ENCODE measurements at places on chromosomes 7 and 10. TPM values are rescaled to one million over a fixed set of nuclear protein-coding genes. Genes with fewer than 3 reads are reported as not detected.
A peak's percentile ranks its signal among the peaks of the same experiment; 100 is the strongest.

BUD31 gene
- total RNA-seq = 69.8 TPM

CDHR3 gene
- 31.5 TPM for total RNA-seq

GRCh38 chr7:84668116-84668515, 473.5 kb upstream of the SEMA3A start:
- no peak for DNase-seq
- H3K4me1 ChIP-seq = no peaks in the 10 kb centered on the region
- no peak overlapping the region for H3K27ac ChIP-seq
- H3K4me3 ChIP-seq = no peak overlapping the region
- no peaks in the 10 kb centered on the region for H3K36me3 ChIP-seq

CLDN12 gene
- 21.9 TPM for total RNA-seq

DNA sequence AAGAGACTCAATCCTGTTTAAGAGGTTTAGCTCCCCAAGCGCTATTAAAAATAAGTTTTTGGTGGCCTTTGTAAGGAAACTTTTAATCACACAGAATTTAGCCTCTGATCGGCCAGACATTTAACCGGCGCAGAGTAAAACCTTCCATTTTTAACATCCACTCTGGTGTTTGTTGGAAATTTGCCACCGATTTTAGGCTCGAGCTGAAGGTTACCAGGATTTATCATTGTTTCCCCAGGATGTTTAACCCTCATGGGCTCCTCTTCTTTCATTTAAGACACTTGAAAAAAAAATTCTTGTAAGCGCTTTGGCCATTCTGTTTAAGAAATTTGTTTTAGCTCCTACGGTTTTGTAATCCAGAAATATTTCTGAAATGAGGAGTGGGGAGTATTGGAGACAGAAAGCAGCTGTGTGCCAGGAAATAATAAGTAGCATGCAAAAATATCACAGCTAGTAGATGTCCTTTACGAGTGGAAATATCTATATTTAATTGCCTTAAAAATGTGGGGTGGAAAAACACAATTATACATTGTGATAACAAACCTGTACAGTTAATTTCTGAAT, 3.4 kb downstream of the NEUROD6 start:
- H3K4me3 ChIP-seq = no peak overlapping the region
- H3K36me3 ChIP-seq = no peaks in the 10 kb centered on the region
- DNase-seq = no peak
- H3K4me1 ChIP-seq = peaks cover 13% of the 10 kb centered on the region

- peaks cover 28% of the 10 kb centered on the region for H3K4me1 ChIP-seq
- DNase-seq = no peak
- no peaks in the 10 kb centered on the region for H3K36me3 ChIP-seq
- no peaks in the 10 kb centered on the region for H3K27me3 ChIP-seq
- H3K4me3 ChIP-seq = no peak overlapping the region
Observed at GRCh38 chr10:77350134-77350533, 287.5 kb downstream of the KCNMA1 start.

FFAR4 gene
- 0.34 TPM for total RNA-seq

DNA sequence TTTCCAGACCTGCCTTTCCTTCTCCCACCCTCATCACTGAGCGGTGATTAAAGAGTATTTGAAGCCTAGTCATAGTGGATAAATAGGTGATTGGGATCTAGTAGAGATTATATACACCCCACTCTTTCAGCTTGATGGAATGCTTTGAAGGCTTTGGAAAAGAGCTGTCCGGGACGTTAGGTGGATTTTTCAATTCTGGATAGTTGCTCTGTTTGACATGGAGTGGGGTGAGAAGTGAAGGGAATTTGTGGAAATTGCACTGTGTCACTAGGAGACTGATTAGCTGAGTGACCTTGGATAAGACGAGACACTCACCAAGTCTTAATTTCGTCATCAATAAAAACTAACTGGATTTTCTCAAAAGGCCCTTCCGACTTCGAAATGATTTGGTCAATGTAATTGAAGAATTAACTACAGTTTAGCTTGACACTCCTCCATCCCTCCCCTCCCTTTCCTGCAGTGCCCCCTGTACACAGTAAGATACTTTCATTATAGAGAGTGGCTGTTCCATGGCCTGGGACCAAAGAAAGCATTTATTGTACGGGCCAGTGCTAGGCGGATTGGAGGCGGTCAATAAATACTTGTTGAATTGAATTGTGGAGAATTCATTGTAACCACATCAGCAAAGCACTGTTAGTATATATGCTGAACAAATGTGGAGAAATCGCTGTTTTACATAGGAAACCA, 962 bp downstream of the ZKSCAN1 start:
- peaks cover 51% of the 10 kb centered on the region for H3K4me1 ChIP-seq
- peak overlapping the region; percentile 97 for H3K27ac ChIP-seq
- H3K4me3 ChIP-seq = peak overlapping the region; percentile 90
- DNase-seq = no peak
- no peaks in the 10 kb centered on the region for H3K27me3 ChIP-seq

DNA sequence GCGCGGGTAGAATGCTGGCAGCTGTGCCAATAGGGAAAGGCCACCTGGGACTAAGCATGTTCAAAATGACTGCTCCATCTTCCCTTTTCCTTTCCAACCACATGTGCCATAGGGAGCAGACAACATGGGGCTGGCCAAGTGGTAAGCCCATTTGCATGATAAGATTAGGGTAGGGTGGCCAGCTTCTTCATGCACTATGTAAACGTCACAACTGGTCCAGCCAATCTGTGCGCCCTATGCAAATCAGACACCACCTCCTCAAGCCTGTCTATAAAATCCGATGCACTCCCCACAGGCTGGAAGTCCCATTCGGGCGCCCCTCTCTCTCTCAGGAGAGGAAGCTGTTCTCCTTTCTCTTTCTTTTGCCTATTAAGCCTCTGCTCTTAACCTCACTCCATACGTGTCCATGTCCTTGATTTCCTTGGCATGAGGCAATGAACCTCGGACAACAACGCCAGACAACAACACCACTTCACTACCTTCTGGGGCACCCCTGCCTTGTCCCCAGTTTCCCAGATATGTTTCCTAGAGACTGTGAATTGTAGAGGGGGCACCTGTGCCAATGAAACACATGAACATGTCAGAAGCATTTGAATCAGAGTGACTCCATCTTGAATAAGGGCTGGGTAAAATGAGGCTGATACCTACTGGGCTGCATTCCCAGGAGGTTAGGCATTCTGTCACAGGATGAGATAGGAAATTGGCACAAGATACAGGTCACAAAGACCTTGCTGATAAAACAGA, 19.1 kb upstream of the EXOC6 start:
- H3K27ac ChIP-seq = no peak overlapping the region
- peak; percentile 50 for DNase-seq
- H3K4me3 ChIP-seq = no peak overlapping the region

DNA sequence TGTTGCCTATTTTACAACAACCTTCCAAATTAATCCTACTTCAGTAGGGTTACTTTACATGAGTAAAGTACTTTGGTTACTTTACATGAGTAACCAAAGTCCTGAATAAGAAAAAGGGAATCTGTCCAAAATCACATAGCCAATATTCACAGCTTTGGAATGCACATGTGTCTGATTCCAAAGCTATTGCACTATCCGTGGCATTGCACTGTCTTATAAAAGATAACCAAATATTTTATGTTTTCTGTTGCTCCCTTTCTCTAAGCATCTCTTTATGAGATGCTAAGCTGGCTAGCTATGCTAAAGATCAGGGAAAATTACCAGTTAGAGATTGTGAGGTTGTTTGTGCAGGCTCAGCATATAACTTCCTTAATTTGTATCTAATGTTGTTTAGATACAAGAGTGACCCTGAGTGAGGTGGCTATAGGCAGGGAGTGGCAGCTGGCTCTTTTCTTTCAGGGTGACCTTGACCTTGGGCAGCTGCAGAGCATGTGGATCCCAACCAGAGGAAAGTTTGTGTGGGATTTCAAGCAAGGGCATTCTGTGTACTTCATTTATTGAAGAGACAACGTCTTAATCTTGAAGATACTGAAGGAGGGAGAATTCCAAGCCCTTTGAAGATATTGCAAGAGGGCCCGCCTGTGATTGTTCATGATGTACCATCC, 366.1 kb upstream of the ANKRD30A start:
- H3K4me3 ChIP-seq = no peak overlapping the region
- H3K36me3 ChIP-seq = no peaks in the 10 kb centered on the region
- H3K27ac ChIP-seq = no peak overlapping the region
- H3K4me1 ChIP-seq = peaks cover 6% of the 10 kb centered on the region

GRCh38 chr7:129454249-129454551, 20.0 kb downstream of the STRIP2 start:
- no peaks in the 10 kb centered on the region for H3K27me3 ChIP-seq
- no peak overlapping the region for H3K4me3 ChIP-seq
- H3K27ac ChIP-seq = no peak overlapping the region
- no peaks in the 10 kb centered on the region for H3K36me3 ChIP-seq
- no peaks in the 10 kb centered on the region for H3K4me1 ChIP-seq

DNA sequence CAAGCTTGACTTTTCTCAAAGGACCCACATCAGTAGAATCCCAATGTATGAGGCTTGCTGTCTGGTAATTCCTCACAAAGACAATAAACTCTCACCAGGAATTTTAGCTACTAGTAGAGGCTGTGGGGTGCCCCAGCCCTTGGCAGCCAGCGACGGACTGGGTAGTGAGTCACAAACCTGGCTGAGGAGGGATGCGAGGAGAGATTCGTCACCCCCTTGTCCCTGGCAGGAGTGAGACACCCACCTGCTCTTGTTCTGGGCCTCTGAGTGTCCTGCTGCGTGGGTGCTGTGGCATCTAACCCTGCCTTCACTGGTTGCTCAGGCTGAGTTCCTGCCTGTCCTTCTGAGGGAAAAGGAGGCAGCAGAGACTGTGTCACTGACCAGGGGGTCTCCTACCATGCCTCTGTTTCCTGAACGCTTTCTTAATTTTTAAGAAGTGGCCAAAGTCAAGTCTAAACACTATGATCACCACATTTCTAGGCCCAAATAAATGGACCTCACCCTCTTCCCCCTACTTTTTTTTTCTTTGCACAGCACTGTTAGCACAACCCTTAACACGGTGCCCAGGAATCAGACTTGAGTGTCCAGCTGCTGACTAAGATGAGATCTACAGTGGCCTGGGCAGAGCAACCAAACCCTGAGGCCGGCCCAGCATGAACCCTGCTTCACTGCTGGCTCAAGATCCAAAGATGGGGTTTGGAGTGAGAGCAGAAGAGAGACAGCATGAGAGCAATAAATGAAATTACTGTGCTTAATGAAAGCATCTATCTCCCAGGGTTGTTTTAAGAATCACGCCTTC, 146.4 kb downstream of the ANLN start:
- H3K36me3 ChIP-seq = no peaks in the 10 kb centered on the region
- no peak for DNase-seq
- no peaks in the 10 kb centered on the region for H3K4me1 ChIP-seq
- no peak overlapping the region for H3K4me3 ChIP-seq
- H3K27me3 ChIP-seq = no peaks in the 10 kb centered on the region

DENND2A gene
- total RNA-seq = 46.4 TPM

- H3K4me3 ChIP-seq = no peak overlapping the region
Observed at GRCh38 chr10:22837351-22837750, 90.5 kb upstream of the ARMC3 start.

GRCh38 chr7:139661043-139661440, 116.8 kb downstream of the HIPK2 start:
- H3K27me3 ChIP-seq = no peaks in the 10 kb centered on the region
- H3K36me3 ChIP-seq = no peaks in the 10 kb centered on the region
- H3K27ac ChIP-seq = no peak overlapping the region

DNA sequence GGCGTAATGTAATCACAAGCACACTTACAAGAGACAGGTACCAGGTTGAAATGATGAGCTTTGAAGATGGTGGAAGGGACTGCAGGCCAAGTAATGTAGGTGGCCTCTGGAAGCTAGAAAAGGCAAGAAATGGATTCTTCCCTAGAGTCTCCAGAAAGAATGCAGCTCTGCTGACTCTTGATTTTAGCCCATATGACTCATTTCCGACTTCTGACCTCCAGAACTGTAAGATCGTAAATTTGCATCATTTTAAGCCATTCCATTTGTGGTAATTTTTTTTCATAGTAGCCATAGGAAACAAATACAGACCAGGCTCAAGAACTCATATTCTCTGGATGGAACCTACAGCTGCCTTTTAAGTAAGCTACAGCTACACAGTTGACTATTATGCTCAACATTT, 315.5 kb downstream of the MAGI2 start:
- no peaks in the 10 kb centered on the region for H3K27me3 ChIP-seq
- no peak overlapping the region for H3K4me3 ChIP-seq
- no peaks in the 10 kb centered on the region for H3K4me1 ChIP-seq
- H3K36me3 ChIP-seq = no peaks in the 10 kb centered on the region
- no peak overlapping the region for H3K27ac ChIP-seq

DNA sequence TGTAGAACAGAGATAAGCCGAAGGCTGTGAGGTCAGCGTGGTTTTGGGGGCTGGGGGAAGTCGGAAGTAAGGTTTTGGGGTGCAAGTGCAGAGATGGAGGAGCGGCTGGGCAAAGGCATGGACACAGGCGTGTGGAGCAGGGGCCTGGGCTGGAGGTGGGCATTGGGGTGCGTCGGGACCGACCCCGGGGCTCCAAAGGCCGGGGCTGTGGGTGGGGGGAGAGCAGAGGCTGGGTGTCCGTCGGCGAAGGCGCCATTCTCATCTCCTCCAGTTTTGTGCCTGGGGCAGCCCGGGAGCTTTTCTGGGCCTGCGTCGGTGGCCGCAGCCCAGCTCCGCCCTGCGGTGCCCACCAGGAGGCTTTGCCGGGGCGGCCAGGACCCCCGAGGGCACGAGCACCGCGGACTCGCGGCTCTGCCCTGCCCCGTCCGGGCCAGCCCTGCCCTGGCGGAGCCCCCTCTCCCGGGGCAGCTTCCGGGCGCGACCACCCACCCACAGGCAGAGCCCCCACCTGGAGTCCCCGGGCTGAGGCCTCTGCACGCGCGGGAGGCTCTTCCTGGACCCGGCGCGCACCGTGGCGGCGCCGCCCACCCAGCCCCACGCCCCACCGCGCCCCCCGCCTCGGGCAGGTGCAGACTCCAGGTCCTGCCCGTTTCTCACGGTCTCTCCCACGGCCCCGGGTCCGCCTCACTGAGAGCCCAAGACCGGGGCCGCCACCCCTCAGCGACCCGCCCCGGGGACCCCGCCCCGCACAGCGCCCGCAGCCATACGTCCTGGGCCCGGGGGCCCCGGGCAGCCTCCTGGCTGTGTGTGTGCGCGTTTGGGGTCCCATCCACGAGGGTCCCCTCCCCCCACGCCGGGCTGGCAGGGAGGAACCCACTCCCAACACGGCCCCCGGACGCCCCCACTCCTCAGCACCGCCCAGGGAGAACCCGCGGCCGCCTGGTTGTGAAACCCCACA, 7.7 kb upstream of the SCART1 start:
- DNase-seq = peak; percentile 60
- no peaks in the 10 kb centered on the region for H3K4me1 ChIP-seq
- no peak overlapping the region for H3K27ac ChIP-seq
- H3K4me3 ChIP-seq = no peak overlapping the region

DNA sequence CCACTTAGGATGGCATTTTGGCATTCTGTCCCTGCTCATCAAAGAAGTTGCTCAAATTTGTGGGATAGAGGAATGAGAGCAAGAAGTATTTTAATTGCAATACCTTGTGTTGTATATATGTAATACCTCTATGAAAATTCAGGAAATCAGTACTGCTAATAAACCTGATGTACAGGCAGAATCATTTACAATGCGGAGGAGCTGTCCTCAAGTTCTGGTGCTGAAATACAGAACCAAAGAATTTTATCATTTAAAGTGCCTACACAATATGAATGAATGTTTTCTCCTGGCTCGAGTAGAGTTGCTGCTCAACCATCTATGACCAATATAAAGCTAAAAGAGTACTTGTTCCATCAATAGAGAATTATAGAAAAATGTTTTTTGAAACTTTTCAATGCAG, 305.8 kb downstream of the PLXNA4 start:
- H3K27ac ChIP-seq = no peak overlapping the region
- H3K27me3 ChIP-seq = no peaks in the 10 kb centered on the region
- DNase-seq = no peak
- H3K4me1 ChIP-seq = no peaks in the 10 kb centered on the region
- H3K36me3 ChIP-seq = no peaks in the 10 kb centered on the region
- no peak overlapping the region for H3K4me3 ChIP-seq

RFC2 gene
- 7.5 TPM for total RNA-seq

CCT6A gene
- 104 TPM for total RNA-seq
